ENCODE measurements at places on chromosomes 2 and 18.

GRCh38 chr2:240739797-240740196 is 48.1 kb downstream of the AQP12A start:
- DNase-seq, result no peak

GRCh38 chr18:58596265-58596681 is 32.6 kb downstream of the ALPK2 start:
- no peak for DNase-seq

DNA sequence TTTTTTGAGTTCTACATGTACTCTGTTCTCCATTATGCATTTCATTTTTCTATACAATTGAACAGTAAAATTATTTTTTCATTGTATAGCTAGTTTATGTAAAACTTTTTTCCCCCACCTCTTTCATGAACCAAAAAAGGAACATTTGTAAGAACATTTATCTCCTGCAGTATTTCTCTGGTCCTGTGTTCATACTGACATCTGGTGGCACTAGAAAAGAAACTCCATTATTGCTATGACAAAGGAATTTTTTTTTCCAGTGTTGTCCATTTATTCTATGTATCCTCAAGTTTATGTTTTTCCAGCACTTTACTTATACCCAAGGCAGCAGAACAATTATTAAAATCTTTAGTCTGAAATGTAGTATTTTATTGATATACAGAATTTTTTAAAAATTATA is 27.4 kb upstream of the CHAC2 start:
- peak; percentile 14 for DNase-seq

DNA sequence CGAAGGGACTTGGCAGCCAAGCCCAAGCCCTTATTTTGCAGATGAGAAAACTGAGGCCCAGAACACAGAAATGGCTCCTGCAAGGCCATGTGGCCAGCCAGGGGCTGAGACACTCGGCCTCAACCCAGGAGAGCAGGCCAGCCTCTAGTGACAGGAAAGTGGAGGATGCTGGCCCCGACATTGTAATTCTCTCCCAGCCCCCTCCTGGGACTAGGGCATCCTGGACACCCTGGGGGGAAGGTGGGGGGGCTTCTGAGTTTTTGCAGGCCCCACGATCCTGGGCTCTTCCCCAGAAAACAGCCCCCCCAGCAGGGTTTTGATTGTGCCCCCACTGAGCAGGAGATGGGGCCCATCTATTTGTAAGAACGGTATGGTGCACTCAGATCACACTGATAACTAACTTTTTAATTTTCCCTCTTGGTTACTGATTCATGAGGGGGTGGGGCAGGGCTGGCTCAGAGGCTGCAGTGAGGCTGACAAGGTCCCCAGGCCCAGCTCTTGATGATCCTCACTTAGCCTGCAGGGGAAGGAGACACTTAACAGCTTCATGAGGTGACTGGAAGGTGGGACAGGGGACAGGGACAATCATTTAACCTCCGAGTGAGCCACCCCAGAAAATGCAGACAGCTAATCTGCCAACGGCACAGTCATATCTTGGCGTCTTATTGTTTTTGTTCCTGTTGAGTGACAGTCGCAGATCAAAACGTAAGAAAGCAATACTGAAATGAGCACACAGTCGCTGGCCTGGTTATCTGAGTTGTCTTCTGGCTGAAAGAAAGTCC is 18.9 kb downstream of the SMAD7 start:
- DNase-seq, result no peak

- no peak for DNase-seq
These were observed 7.6 kb downstream of the TBR1 start for GRCh38 chr2:161423421-161424393.

GRCh38 chr2:236625156-236625690 is 55.6 kb downstream of the ACKR3 start:
- no peak for DNase-seq

- DNase-seq, result no peak
These were observed 209.5 kb downstream of the DYSF start for GRCh38 chr2:71662665-71663394.

GRCh38 chr2:105769504-105769903 is 24.8 kb downstream of the NCK2 start:
- no peak for DNase-seq

DNA sequence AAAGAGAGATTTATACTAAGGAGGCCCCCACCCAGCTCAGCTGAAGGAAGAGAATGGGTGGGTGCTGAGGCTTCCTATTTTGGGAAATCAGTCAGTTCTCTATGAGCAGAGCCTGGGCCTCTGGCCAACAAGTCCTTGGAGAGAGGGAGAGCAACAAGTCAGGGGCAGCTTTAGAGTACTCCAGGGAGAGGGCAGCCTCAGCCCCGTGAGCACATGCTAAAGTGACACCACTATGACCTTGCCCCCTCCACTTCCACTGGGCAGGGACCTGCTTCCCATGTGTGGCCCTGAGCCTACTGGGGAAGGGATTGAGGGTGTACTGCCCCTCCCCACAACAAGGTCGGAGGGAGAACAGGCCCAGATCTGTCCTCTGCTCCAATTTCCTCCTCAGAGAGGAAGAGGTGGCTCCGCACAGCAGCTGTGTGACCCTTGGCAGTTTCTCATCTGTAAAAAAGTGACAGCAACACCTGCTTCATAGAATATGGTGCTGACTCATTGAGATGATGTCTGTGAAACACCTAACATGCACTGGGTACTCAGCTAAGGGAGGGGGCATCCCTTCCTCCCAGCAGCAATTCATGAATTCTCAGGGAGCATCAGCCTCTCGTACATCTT is 72.9 kb downstream of the CLHC1 start:
- no peak for DNase-seq

GRCh38 chr2:96154506-96155380 is 9.5 kb upstream of the DUSP2 start:
- no peak for DNase-seq

GRCh38 chr18:64234321-64234720 is 85.4 kb upstream of the LINC00305 start:
- no peak for DNase-seq

GRCh38 chr18:24802456-24802855 is 342.0 kb downstream of the HRH4 start:
- no peak for DNase-seq

DNA sequence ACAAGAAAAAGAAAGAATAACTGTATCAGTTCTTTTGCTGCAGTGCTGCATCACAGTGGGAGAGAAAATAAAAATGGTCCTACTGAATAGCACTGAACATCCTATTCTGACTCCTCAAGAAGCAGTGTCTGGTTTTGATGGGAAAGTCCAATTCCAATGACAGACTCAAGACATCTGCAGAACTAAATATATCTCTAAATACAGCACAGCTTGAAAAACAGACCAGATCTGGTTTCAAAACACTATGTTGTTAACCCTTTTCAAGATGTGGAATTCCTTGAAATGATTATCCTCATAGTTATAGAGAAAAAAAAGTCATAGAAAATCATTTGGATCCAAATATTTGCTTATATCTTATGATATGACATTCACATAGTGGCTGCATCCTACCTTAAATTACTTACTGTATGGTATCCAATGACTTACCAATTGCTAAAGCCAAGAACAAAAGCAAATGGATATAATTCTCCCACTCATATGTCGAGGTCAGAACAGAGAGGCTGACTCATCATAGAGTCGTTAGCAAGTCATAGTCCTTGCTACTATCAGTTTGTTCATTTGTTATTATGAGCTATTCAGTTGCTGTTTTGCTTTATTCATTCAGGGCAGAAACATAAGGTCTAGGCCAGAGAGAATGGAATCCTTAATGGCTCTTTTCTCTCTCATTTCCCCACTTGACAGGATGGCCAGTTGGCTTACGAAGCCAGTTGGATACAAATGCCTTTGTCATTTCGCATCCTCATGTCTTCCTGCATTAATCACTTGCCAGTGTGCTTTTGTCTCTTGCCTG is 62.5 kb upstream of the ACVR2A start:
- DNase-seq, result no peak

DNA sequence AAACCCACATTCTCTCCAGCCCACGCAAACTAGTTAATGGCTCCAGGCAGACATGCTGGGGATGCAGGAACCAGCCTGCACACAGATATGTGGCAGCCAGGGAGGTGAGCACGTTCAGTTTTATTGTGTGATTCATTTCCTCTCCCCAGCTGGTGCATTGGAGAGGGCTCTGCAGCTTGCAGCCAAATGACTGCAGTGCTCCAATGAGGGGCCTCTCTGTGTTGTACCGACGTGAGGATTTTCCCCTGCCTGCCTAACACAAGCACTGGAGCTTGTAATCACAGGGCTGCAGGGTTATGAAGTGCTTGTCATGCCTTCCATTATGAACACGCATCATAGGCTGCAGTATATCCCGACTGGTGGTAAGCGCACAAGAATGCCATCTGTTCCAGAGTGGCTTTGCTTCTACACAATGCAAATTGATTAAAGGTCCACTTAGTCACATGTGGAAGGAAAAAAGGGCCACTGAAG is 92.3 kb upstream of the THUMPD2 start:
- DNase-seq, result no peak

DNA sequence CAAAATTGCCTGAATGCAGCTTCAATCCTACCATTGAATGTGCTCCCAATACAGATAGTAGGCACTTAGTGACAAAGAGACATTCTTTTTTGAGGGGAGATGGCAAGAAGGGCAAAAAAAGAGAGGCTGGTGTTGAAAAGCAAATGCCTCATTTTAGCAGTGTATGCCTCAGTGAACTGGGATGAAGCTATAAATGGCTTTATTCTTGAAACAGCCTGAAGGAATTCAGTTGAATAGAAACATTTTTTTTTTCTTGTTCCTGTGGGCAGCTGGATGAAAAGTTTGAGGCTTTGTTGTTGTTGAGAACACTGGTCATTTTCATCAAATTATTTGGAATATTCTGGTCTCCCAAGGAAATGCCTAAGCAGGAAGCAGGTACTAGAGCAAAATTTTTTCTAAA is 228.9 kb downstream of the RNF144A start:
- DNase-seq, result no peak

- no peak for DNase-seq
These were observed 725 bp upstream of the ANKRD53 start for GRCh38 chr2:70977605-70978205.

GRCh38 chr2:176844461-176844860 is 368.1 kb upstream of the HNRNPA3 start:
- DNase-seq, result no peak

- no peak for DNase-seq
These were observed 786 bp downstream of the TET3 start for GRCh38 chr2:73985308-73986084.

DNA sequence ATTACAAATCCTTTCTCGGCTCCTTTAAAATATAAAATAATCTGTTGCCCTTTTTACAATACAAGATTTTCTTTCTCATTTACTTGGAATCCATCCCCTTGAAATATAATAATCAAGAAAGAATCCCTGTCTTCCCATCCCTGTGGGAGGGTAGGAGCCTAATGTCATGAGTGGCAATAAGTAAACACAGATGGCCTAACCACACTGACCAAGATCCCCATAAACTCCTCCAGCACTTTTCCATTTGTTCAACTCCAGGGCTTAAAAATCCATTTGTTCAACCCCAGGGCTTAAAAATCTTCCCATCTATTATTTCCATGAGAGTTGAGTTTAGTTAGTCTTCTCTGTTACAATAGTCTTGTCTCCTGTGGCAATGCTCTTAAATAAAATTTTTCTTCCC is 297.6 kb downstream of the CDH7 start:
- DNase-seq, result no peak

DNA sequence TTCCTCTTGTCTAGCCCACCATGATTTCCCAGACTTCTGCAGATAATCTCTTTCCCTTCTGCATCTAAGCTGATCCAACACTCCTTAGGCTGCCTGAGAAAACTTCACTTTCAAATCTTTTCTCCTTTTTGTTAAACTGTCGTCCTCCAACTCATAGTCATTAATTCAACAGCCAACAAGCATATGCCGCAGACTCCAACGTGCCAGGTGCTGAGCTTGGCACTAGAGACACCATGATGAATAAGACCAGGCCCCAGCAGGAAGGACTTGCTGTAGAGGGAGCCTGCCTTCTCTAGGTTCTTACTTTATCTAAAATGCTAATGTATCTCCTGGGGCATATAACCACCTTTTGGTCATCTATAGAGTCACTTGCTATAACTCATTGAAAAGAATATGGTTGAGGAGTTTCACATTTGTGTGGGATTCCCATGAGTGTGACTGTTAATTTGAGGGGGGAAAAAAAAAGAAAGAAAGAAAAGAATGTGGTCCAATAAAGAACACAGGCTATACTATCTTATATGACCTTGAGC is 51.0 kb downstream of the ANKRD44 start:
- DNase-seq, result no peak

GRCh38 chr2:8819194-8819593 is 18.2 kb downstream of the KIDINS220 start:
- no peak for DNase-seq

GRCh38 chr18:75215663-75216062 is 5.1 kb downstream of the TSHZ1 start:
- no peak for DNase-seq

- no peak for DNase-seq
These were observed 571.1 kb downstream of the TNS1 start for GRCh38 chr2:217431577-217432269.

DNA sequence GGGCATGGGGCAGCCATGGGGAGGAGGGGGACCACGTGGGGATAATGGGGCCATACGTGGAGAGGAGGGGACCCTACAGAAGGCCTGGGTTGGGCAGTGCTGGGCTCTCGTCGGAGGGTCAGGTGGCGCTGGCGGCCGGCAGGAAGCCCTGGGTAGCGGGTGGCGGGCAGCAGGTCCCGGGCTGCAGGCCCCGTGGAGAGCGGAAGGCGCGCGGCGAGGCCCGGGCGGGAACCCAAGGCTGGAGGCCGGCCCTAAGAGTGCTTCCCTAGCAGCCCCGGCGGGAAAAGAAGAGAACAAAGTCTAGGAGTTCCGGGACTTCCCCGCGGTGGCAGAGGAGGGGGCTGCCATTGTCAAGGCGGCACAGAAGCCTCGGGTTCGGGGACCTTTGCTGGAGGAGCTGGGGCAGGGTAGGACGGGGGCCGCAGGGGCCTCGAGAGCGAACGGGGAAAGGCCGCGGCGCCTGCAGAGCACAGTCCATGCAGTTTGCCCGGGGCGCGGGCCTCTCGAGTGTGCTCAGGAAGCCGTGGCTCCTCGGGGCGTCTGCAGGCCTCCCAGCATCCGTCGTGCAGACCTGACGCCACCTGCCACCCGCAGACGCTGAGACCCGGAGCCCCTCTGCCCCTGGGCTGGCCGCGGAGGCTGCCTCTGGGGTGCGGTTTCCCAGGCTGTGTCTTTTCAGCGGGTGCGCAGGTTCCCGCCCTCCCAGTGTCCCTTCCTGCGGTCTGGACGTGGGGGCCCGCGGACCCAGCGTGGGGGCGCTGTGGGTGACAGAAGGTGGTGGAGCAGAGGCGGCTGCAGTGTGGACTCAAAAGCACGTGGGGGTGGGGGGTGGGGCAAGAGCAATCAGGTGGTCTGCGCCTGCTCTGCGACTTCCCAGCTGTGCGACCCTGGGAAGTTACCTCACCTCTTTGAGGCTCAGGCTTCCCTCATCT is 19.4 kb upstream of the NCL start:
- no peak for DNase-seq

GRCh38 chr18:23300231-23300805 is 152.8 kb upstream of the RIOK3 start:
- DNase-seq, result no peak

Data from SW 1271 (cell line).